AG10803 (cell line): ENCODE measurements at places on chromosomes 5 and 9.
A peak's percentile ranks its signal among the peaks of the same experiment; 100 is the strongest.

DNA sequence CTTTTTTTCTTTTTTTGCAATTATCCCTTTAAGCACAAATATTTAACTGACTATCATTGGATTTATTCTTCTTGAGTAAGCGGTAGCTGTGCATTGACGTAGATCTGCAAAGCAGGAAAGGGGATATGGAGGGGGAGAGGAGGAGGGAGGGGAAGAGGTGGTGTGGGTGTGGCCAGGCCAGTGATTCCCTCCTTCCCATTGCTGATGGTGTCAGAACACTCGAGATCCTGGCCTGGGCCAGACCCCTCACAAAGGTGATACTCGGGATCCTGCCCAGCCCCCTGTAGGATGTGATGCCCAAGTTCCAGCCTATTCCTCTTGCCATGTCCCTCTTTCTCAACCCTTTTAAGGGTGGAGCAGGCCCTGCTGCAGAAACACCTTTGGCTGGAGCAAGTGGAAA lies 9.9 kb downstream of the SLC36A3 start:
- DNase-seq = no peak

GRCh38 chr5:168424594-168425323 lies 61.5 kb upstream of the RARS1 start:
- DNase-seq = peak; percentile 54

GRCh38 chr5:160363660-160364395 lies 6.6 kb downstream of the C1QTNF2 start:
- DNase-seq = peak; percentile 47

DNA sequence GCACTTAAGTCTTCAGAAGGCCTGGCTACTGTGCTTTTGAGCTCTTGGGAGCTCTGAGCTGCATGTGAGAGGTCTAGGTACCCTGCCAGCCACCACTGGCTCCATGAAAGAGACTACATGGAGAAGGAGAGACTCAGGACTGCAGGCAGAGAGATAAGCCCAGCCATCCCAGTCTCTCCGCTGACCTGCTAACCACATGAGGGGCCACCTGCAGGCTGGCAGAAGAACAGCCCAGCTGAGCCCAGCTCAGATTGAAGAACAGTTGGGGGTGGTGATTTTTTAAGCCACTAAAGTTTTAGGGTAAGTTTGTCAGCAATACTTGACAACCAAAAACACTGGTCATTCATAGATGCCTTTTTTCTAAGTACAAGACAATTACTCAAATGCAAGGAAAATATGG lies 205.0 kb upstream of the PRDM9 start:
- no peak for DNase-seq

GRCh38 chr5:32071351-32071944 lies 102.7 kb downstream of the GOLPH3 start:
- peak; percentile 37 for DNase-seq

GRCh38 chr5:76332611-76333205 lies 70.4 kb upstream of the IQGAP2 start:
- no peak for DNase-seq

DNA sequence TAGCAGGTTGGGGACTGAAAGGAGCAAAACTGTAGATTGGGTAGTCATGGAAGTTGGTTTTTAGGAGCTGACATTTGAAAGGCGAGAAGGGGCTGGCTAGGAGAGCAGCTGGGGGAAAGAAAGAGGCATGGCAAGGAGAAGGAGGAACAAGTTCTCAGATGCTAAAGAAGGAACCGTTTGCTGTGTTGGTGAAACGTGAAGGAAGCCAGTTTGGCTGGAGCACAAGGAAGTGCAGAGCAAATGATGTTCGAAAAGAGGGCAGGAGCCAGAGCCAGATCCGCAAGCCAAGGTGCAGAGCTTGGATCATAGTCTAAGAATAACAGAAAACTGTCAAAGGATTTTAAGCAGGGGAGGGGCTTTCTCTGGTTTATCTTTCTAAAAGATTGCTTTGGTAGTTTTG lies 276.6 kb downstream of the ASTN2 start:
- DNase-seq = no peak

GRCh38 chr9:77898864-77899263 lies 132.7 kb downstream of the GNAQ start:
- no peak for DNase-seq

GRCh38 chr5:158287643-158288271 lies 428.8 kb upstream of the CLINT1 start:
- peak; percentile 52 for DNase-seq
